Astrocyte of the spinal cord (primary cell): ENCODE measurements at places on chromosomes 16 and 17.
A peak's percentile ranks its signal among the peaks of the same experiment; 100 is the strongest.

DNA sequence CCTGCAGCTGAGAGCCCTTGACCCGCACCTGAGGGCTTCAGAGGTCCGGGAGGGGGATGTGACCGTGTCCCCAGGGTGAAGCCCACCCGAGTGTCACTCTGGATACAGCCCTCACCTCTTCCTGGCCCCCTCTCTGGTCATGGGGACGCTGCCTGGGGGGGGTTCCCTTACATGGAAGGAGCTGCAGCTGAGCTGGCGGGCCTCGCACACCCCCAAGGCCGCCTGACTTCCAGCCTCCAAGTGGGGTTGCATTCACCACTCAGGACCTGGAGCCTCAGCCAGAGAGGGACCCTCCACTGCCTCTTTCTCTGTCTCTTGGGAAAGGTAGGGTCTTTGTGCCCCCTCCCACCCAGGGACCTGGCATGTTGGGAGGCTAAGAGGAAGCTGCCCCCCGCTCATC lies 284.6 kb downstream of the SEC14L1 start:
- DNase-seq, result no peak

- no peak for DNase-seq
These were observed 12.9 kb upstream of the CACNG4 start for GRCh38 chr17:66951605-66951953.

GRCh38 chr16:13083681-13084080 lies 182.3 kb downstream of the SHISA9 start:
- DNase-seq, result no peak

- DNase-seq, result no peak
These were observed 223.0 kb upstream of the ELAC2 start for GRCh38 chr17:13240851-13241250.

DNA sequence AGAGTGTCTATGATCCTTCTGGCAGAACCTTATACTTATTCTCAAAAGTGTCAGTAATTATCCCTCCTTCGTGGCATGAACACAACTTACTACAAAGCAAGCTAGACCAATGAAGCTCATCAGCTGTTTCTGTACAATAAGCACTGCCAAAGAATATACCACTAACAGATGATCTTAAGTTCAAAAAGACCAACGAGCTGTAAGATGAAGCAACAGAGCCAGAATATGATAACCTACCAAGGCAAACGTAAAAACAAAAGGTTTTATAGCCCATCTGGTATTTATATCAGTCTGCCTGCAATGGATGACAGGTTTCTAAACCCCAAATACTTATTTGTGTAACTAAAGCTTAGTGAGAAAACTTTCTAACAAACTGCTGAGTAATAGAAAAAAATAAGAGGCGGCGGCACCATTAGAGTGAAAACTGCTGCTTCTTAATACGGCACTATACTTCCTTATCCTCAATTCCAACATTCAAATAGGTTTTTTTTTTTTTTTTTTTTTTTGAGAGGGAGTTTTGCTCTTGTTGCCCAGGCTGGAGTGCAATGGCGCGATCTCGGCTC lies 22.1 kb downstream of the NME2 start:
- no peak for DNase-seq

GRCh38 chr16:19264123-19264673 lies 21.3 kb upstream of the CLEC19A start:
- DNase-seq, result no peak

GRCh38 chr16:4501071-4501478 lies 24.9 kb downstream of the HMOX2 start:
- peak; percentile 32 for DNase-seq

DNA sequence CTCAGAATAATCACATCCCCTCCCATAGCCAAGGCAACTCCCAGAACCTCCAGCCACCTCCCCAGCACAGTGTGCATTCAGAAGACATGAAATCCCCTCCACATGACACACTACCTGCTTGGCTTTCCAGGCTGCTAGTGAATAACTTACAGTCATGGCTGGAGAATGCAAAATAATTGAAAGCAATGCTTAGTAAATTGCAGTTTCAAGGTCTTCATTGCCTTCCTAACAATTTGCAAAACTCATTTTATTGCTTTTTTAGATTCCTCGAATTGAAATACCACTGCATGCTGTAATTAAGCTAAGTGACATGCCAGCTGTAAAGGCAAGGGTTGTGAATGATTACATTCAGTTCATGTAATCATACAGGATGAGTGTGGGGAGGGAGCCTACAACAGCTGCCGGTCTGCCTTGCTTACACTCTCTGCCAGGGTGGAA lies 29.0 kb upstream of the HOXB13 start:
- no peak for DNase-seq

DNA sequence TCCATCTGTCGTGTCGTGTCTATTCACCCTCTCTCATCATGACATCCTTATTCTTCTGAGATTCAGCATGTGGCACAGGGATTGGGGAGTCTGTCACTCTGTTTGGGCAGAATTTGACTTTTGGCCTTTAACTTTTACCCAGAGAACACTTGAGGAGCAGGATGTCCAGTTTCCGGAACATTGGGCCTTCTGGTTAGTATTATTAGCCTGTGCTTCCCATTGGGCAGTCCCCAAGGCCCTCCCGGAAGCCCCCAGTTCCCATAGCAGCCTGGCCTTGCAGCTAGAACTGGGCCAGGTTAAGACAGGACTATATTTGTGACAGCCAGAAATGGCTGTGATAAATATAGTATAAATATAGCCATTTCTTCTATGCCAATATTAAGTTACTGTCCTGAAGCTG lies 9.6 kb downstream of the SCN4A start:
- DNase-seq, result no peak

GRCh38 chr17:34850023-34850422 lies 111.2 kb downstream of the CCT6B start:
- no peak for DNase-seq

DNA sequence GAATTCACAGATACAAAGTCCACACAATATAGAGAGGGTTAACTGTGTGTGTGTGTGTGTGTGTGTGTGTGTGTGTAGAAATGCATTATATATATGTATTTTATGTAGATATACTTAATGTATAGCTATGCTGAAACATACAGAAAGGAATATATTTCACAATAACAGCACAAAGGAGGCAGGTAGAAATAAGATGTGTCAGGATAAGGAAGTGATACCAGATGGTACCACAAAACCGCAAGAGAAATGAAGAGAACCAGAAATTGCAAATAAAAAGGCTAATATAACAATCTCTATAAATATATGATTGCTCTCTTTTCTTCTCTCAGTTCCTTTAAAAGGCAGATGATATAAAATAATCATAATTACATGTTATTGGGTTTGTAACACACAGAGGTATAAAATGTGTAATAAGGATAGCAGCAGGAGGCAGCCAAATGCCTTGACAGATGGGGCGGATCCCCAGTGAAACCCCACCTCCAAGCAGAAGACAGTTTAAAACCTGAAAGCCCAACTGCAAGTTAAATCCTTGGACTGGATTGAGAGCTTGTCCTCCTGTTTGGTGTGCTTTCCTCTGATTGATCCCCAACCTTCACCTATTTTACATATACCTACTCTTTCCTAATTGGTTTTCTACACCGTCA lies 365.4 kb upstream of the C16orf82 start:
- DNase-seq, result no peak

- peak; percentile 34 for DNase-seq
These were observed 1.2 kb downstream of the JPT1 start for GRCh38 chr17:75152922-75153779.

- DNase-seq, result no peak
These were observed 144.8 kb upstream of the CCL2 start for GRCh38 chr17:34110315-34110714.

GRCh38 chr16:588639-588888 lies 1.3 kb upstream of the RAB40C start:
- DNase-seq, result peak; percentile 65

DNA sequence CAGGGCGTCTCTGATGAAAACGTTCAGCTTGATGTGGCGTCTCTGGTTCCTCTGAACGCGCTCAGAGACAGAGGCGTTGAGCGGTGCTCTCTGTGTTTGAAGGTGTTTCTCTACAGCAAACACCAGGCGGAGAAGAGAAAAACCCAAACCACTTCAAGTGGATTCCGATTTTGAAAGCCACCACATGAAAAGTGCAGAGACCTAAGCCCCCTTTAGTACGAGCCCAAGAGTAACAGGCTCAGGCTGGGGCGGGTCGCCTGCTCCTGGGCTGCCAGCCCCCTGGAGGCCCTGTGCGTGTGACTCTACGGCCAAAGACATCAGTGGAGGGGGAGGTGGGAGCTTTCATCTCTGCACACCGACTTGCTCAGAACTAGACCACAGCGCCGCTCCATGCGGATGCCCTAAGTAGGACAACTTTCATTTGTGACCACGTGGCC lies 328.4 kb downstream of the MAF start:
- DNase-seq, result no peak

- DNase-seq, result peak; percentile 87
These were observed 64.3 kb downstream of the PIGL start for GRCh38 chr17:16281351-16281750.

- DNase-seq, result no peak
These were observed 360.4 kb upstream of the ZFHX3 start for GRCh38 chr16:73408311-73408710.

DNA sequence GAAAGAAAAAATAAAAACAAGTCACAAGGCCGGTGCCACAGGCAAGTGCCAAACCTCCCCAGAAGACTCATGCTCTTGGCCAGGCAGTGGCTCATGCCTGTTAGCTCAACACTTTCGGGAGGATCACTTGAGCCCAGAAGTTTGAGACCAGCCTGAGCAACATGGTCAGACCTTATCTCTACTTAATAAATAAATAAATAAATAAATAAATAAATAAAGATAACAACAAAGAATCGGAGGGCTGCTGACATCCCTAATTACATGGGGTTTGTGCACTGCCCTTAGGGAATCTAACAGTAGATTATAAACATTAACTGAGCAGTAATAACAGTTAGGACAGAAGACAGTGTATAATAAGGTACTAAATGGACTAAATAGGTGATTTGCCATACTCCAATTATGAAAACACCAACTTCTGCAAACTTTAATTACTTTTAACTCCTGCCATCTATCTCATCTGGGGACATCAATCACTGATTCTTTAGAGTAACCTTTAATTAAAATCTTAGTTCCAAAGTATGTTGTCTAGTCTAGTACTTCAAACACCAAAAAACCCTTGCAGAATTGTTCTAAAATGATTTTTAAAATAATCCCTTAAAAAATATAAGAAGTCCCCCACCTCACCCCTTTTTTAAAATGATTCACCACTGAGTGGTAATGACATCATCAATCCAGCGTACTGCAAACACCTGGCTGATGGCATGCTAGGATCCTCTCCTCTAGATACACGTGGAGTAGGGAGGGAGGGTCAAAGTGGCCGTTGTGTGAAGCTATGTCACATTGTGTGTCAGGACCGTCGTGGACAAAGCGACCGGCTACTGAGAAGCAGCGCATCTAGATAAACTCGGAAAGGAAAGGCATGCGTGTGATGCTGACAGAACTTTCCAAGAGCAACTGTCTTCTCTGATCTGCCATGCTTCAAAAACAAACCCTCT lies 28.5 kb downstream of the CYTH1 start:
- no peak for DNase-seq

DNA sequence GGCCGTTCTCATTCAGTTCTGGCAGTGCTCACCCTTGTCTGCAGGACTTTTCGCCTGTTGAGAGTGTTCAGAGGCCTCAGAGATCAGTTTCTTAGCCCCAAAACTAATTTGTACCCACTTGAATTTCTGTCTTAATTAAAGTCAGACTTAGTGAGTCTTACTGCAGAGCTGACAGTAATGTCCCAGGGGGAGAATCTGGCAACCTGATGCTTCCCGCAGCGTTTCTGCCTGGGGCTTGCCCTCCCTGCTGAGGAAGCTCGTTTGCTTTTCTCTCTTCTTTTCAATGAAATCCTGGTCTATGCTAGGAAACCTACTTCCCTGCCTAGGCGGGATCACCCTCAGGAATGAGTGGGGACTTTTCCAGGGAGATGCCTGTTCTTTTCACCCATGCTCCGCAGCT lies 25.3 kb downstream of the DBNDD1 start:
- no peak for DNase-seq

- DNase-seq, result no peak
These were observed 10.0 kb upstream of the ATP2A3 start for GRCh38 chr17:3974138-3974687.

DNA sequence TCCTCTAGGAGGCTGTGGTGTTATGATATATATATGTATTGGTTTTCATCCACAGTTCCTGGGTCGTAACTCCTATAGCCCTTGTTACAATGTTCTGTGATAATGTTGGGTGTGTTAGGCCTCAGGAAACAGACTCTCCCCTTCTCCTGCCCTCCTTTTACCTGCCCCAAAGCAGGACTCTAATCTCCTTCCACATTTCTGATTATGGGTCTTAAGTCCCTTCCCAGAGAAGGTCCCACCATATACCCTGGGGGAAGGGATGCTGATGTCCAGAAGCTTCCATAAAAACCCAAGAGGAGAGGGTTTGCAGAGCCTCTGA lies 450 bp upstream of the C1QBP start:
- DNase-seq, result no peak

DNA sequence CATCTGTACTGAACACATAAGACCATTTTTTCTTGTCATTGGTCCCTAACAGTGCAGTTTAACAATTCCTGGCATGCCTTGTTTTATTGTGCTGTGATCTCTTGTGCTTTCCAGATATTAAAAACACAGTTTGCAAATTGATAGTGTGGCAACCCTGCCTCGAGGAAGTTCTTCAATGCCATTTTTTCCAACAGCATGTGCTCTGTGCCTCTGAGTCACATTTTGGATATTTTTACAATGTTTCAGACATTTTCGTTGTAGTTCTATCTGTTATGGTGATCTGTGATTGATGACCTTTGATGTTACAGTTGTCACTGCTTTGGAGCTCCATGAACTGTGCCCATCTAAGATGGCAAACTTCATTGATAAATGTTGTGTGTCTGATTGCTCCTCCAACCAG lies 66.2 kb downstream of the GOSR1 start:
- DNase-seq, result no peak

DNA sequence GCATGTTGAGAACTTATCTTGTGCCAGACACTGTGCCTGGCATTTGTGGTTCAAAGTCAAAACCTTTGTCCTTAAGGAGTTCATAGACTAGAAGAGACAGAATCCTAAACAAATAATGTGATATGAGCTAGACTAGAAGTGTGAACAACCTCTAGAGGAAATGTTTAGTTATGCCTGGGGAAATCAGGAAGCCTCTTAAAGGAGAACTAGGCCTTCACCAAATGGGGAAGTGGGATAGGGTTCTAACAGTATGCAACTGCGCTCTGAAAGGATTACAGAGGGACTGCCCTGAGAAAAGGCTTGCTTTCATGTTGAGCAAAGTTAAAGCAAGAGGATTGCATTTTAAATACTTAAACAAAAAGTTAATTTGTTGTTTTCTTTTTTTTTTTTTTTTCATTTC lies 4.9 kb downstream of the RUNDC1 start:
- no peak for DNase-seq
